Vagina (tissue), 2 donors: ENCODE measurements at places on chromosomes 4 and X.

DNA sequence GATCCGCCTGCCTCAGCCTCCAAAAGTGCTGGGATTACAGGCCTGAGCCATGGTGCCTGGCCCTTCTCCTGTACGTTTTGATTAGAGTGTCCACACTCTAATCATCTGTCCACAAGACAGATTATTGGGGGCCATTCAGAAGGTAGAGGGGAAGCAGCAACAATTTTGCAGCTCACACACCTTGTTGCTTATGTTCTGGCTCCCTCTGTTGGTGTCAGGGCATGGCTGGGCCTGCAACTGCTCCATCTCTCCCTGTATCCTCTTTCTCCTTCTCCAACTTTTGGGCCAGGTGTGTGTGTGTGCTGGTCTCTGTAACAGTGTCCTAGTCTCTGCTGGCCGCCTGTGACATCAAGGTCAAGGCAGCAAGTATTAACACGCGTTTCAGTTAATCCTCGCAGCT is 125.5 kb upstream of the MBNL3 start:
- DNase-seq = no peak

DNA sequence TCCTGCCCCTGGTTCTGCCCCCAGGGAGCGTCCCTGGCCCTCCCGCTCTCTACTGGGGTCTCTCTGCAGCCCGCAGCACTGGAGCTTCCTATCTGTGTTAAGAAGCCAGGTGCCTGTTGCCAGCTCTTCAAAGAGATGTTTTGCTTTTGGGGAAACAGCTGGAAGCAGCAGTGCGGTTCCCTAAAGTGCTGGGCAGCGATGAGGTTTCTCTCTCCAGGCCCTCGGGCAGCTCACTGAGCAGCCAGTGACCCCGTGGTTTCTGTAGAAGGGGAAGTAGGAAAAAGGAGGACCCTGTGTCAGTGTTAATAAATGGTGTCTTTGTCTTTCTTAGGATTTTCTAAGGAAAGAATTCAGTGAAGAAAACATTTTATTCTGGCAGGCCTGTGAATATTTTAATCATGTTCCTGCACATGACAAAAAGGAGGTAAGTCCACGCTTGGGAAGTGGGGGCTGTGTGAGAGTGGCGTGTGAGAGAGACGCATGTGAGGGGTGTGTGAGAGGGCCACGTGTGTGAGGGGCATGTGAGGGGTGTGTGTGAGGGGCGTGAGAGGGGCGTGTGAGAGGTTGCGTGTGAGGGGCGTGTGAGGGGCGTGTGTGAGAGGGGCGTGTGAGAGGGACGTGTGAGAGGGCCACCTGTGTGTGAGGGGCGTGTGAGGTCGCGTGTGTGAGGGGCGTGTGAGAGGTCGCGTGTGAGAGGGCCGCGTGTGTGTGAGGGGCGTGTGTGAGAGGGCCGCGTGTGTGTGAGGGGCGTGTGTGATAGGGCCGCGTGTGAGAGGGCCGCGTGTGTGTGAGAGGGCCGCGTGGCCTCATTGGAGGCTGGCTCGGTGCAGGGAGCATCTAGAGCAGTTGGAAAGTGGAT is 27.1 kb upstream of the HGFAC start:
- DNase-seq = no peak

- no peak for DNase-seq
Measured at GRCh38 chr4:95507147-95507546, 41.6 kb downstream of the UNC5C start.

DNA sequence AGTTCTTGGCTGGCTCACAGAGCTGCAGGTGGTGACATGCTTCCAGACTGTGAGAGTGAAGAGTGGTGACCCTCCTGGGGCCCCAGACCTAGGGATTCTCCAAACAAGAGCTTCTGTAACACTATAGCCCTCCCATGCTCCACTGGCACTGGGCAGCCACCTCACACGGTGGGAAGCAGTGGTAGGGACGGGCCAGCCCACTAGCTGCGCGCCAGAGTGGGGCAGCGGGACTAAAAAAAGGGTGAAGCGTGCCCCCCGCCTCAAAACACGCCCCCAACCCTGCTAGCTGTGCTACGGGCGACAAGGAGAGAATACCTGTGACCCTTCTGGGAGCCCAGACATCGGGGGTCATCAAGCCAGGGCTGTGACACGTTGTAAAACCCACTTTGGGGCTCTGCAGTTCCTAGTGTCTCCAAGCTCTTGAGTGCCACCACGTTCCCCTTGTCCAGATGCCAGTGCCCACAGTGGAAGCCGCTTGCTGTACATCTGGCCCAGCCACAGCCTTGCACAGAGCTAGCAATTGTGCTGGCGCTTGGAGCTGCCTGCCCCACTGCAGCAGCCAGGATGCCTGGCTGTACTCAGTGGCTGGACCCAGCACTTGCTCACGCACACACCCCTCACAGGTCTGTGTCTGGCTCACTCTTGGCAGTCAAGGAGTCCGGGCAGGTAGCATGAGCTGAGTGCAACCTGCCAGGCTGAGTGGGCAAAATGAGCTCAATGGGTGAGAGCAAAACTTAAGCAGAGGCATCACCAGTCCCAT is 100.0 kb downstream of the DCAF12L2 start:
- no peak for DNase-seq

GRCh38 chrX:29155286-29155685 is 568.0 kb downstream of the IL1RAPL1 start:
- DNase-seq = no peak

DNA sequence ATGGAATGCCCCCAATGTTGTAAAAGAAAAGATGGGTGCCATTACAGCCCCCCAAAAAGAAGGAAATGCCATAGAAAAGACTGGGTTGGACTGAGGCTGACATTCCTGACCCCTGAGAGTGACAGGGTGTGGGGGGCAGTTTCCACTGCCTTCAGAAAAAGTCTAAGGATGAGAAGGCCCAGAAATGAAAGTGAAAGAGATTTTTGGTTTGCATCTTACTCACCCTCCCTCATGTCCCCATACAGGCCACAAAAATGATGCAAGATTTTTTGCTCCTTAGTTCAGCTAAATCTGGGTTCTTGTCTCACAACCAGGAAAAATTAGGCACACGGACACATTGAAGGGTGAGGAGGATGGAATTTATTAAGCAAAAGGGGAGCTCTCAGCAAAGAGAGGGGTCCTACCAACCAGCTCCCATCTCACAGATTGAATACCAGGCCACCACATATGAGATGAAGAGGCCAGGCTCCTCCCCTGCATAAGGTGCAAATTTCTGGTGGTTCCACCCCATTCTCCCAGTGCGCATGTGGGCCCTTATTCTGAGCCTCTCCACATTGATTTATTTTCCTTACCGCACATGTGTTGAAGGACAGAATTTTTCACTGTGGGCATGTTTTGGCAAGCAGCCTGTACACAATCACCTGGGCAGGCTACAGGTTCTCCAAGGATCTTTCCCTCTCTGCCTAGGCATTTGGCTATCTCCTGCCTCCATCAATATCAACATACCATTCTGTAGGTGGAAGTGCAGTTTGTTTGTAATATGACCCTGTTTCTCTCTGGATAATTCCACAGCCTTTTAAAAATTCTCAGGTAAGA is 18.8 kb downstream of the PPP4R3C start:
- no peak for DNase-seq

DNA sequence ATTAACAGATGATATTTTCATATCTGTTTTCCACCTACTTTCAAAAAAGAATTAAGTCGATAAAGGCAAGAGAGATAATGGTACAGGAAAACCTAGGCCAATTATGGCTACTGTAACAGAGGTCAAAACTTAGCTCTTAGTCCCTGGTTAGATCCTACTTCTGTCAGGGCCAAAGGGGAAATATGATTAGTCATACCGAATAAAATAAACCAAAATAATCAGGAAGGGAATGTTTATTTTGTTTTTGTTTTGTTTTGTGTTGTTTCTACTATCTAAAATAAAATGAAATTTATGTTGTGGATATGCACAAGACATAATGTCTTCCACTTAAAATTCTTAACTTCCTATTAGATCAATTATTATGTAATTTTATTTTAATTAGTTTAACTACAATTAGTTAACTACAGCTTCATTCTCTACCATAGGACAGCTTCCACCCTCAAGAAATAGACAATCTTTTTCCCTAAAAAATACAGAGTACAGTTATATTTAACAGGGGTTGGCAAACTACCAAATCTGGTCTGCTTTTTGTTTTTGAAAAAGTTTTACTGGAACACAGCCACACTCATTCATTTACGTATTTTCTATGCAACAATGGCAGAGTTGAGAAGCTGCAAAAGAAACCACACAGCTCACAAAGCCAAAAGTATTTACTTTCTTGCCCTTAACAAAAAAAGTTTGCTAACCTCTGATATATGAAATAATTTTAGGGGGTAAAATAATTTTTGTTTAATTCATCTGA is 25.4 kb downstream of the TMEM47 start:
- no peak for DNase-seq

DNA sequence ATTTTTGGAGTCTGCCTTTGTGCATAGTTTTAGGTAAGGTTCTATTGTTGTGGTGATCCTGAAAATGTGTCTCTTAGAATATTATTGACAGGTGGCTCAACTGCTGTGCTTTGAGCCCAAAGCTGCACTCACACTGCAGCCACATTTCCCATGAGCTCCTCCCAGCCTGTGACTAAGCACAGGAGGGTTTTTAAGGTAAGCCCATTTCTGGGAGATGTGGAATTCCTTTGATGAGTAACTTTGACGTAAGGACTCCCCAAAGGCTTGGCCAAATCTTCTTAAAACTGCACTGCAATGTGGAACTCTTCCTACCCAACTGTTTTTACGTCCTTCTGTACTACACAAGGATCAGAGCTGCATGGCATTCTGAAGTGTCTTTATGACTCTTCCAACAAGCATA is 20.0 kb upstream of the TMPRSS11A start:
- no peak for DNase-seq

GRCh38 chr4:153260553-153261300 is 56.5 kb downstream of the TRIM2 start:
- DNase-seq = peak; percentile 65

- DNase-seq = no peak
Measured at GRCh38 chrX:7390441-7390840, 242.5 kb upstream of the PUDP start.

DNA sequence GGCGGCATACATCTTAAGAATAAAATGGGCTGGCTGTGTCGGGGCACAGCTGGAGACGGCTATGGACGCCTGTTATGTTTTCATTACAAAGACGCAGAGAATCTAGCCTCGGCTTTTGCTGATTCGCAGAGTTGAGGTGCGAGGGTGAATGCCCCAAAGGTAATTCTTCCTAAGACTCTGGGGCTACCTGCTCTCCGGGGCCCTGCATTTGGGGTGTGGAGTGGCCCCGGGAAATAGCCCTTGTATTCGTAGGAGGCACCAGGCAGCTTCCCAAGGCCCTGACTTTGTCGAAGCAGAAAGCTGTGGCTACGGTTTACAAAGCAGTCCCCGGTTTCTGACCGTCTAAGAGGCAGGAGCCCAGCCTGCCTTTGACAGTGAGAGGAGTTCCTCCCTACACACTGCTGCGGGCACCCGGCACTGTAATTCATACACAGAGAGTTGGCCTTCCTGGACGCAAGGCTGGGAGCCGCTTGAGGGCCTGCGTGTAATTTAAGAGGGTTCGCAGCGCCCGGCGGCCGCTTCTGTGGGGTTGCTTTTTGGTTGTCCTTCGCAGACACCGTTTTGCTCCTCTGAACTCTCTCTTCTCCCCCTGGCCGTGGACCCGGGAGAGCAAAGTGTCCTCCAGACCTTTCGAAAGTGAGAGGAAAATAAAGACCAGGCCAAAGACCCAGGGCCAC is 1.9 kb downstream of the SHOX start:
- no peak for DNase-seq

DNA sequence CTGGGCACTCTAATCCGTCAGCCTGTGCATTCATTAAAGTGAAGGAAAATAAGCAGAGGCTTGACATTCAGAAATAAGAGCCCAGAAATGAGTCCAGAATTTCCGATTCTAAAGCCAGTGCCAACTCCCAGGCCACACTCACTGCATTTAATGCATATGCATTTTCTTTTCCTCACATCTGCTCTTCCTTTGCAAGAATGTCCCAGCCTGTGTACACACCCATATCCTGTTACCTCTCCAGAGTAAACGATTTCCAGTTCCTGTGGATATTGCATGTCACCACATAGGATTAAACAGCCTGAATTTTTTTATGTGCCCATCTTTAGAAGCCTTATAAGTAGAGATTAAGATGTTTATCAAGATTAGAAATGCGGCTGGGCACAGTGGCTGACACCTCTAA is 27.5 kb downstream of the ARX start:
- no peak for DNase-seq

- no peak for DNase-seq
Measured at GRCh38 chr4:105060628-105061027, 86.0 kb upstream of the TET2 start.

DNA sequence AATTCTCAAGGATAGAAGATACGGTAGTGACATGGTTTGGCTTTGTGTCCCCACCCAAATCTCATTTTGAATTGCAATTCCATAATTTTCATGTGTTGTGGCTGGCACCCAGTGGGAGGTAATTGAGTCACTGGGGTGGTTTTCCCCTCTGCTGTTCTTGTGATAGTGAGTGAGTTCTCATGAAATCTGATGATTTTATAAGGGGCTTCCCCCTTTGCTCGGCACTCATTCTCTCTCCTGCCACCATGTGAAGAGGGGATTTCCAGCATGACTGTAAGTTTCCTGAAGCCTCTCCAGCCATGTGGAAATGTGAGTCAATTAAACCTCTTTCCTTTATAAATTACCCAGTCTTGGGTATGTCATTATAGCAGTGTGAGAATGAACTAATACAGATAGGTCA is 8.5 kb upstream of the SPANXN4 start:
- no peak for DNase-seq

DNA sequence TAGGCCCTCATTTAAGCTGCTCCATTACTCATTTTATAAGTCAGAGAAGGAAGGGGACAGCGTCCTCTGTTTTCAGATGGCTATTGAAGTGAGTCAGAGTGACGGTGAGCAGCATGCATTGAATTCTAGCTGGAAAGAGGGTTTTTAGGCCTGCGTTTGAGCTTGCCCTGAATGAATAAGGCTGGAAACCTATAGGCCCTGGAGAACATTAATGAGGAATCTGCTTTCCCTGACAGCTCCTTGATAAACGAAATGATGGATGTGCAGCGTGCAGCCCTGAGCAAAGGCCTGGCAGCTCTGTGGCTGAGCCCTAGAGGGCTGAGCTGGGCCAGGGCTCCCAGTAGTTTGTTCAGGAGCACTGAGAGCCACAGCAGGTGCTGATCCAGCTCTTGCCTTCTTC is 33.4 kb downstream of the TBL1X start:
- no peak for DNase-seq

DNA sequence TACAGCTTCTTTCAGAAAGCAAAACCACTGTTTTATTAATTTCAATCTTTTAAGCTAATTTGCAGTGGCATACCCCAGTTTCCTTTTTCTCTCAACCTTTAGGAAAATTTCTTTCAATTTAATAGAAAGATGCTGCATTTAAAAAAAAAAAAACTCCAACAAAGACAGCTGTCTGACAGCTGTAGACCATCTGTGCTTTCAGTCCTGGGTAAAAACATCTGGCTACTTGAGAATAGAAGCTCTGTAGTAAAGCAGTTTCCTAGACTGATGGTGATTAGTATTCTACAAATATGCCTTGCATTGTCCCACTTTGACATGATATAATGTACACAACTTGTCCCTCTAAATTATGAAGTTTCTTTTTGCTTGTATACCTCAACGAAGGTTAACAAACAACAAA is 197.8 kb downstream of the EDA start:
- no peak for DNase-seq

DNA sequence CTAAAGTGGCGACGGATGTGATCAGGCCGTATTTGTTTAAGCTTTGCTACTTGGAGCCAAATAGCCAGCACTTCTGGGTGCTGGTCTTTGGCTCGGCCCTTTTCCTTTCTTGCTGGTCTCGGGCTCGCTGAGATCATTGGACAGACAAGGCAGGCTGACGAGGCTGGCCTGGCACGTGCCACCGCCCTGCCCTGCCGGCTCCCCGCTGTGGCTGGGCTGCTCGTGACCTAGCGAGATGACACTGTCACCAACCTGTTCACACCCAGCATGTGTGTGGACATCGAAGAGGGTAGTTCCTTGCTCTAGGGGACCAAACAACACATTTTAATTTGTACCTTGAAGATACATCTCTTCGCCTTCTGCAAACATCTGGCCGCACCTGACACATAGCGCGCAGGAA is 98.0 kb downstream of the ABLIM2 start:
- DNase-seq = no peak
